CD4-positive, alpha-beta T cell (primary cell): ENCODE measurements at places on chromosomes 3 and 15. TPM values are rescaled to one million over a fixed set of nuclear protein-coding genes. Genes with fewer than 3 reads are reported as not detected.

GRCh38 chr3:140843656-140844055 lies 98.0 kb upstream of the SLC25A36 start:
- no peak for DNase-seq

GABRA5 gene
- total RNA-seq: not detected

LPP gene
- 45.9 TPM for total RNA-seq

CCDC66 gene
- total RNA-seq: 97.1 TPM

- no peak for DNase-seq
These were observed 13.2 kb downstream of the ARHGEF3 start for GRCh38 chr3:56788521-56788920.

GRCh38 chr3:185049710-185050109 lies 103.2 kb downstream of the C3orf70 start:
- no peak for DNase-seq

GRCh38 chr15:63943829-63944680 lies 102.2 kb downstream of the DAPK2 start:
- no peak for DNase-seq

CRABP1 gene
- not detected for total RNA-seq

- DNase-seq: no peak
These were observed 85.9 kb downstream of the AQP9 start for GRCh38 chr15:58224068-58224467.

DNA sequence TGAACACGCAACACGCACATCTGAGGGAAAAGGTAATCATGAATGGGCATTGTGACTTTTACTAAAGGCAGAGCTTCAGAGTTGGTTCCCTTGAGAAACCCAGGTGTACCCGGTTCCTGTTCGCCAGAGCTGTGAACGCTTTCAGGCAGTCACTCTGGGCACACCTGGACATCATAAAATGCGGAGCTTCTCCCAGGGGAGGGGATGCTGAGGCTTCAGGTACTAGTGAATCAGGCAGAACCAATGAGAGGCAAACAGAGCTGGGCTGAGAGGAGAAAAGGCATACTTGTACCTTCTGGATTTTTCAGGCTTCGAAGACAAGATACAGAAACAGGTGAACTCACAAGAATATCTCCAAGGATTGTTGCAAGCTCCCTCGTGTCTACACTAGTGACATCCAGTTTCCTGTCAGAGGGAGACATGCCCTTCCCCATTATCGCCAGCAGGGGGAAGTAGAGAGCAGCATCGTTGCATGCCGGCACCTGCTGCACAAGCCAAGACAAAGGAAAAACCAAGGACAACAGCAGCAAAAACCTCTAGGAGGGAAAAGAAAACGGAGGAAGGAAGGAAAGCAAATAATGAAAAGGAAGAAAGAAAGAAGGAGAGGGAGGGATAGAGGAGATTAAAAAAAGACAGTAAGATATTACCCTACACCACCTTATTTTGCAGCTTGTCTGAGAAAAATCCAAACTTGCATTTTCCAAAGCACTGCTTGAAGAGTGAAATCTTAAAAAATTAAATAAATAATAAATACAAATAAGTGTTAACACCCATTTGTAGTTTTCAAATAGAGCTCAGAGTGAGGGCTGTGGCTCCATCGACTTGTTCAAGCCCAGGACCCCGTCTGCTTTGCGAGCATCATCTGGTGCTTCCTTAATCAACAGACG lies 2.0 kb downstream of the AHSG start:
- DNase-seq: peak; percentile 89

DNA sequence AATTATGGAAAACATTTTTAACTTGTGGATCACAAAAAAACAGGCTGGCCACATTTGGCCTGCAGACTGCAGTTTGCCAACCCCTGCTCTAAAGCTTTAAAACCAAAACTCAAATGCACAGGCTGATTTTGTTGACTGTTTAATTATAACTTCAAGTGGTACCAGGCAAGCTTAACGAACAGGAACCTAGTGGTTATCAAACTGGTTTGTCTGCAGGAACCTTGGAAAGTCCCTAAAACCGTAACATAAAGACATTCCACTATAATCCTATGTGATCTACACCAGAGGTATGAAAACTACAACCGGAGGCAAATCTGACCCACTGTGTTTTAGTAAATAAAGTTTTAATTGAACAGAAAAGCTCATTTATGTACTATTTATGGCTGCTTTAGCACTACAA lies 52.4 kb downstream of the TBL1XR1 start:
- no peak for DNase-seq

GRCh38 chr15:89870688-89871288 lies 23.0 kb downstream of the AP3S2 start:
- DNase-seq: no peak

TRA2B gene
- 549 TPM for total RNA-seq

EPHA3 gene
- total RNA-seq: not detected

DNA sequence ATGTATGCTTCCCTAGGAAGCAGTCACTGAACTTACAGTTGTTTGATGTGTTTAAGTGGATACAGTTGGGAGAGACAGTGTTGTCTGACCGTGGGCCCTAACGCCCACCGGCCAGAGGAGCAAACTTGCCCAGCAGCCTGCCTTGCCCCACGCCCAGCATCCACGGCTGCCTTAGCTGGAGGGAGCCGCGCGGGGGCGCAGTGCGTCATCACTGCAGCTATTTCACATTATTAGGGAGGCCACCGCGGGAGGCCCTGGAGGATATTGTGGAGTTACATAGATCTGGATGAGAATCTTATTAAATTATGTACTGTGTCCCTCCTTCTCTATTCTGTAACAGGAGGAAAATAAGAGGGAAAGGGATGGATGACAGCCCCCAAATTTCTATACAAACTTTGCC lies 267.2 kb downstream of the GABRG3 start:
- DNase-seq: no peak

DNA sequence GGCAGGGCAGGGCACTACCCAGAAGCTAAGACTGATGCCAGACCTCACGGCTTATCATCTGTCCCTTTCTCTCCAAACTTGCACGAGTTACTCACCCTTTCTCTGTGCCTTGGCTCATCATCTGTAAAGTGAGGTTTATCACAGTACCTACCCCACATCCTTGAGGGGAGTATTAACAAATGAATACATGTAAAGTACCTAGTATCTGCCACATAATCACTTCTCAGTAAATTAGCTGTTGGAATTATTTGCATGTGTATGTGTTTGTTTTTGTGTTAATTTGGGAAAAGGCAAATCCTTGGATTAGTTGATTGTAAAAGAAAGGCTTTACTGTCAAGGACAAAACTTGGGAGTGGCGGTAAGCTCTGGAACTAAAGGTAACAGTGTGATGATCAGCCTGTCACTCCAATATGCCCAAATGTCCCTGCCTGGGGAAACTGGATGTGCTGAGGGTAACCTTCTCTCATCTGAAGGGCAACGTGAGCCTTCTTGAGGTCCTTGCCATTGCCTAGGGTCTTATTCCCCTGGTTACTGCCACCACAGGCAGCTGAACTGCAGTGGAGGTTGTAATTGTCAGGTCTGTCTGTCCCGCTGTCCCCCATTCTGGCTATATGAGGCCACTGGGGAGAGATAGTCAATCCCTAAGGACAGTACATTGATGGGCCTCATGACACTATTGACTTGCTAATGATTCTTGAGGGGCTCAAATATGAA lies 269.4 kb downstream of the CLSTN2 start:
- no peak for DNase-seq

- no peak for DNase-seq
These were observed 10.9 kb upstream of the PXK start for GRCh38 chr3:58321791-58322190.

GMNC gene
- total RNA-seq: not detected

DNA sequence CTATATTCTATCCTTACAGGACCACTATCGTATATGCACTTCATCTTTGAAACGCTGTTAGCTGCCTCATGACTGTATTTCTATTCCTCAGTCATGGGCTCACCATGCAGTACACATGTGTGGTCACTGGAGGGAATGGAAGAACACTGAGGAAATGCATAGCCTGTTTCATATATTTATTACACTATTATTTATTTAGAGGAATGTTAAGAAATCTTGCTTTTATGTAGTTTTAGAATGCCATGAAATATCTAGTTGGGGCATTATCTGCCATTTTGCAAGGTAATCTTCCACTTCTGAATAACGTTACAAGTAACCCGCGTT lies 155.7 kb downstream of the IGF1R start:
- no peak for DNase-seq

GRCh38 chr3:87997966-87998365 lies 60.8 kb downstream of the CGGBP1 start:
- DNase-seq: no peak

MESP2 gene
- not detected for total RNA-seq

GRCh38 chr3:192687488-192688152 lies 39.7 kb downstream of the FGF12 start:
- no peak for DNase-seq

GRCh38 chr3:57820479-57820878 lies 64.4 kb downstream of the SLMAP start:
- DNase-seq: no peak

BCL6 gene
- 76.6 TPM for total RNA-seq

- no peak for DNase-seq
These were observed 39.3 kb downstream of the TRANK1 start for GRCh38 chr3:36905545-36905944.

ENTPD3 gene
- not detected for total RNA-seq

POPDC2 gene
- total RNA-seq: 2.6 TPM

MESP1 gene
- total RNA-seq: 0.22 TPM

GRCh38 chr3:140167600-140168281 lies 232.8 kb downstream of the CLSTN2 start:
- no peak for DNase-seq

DNA sequence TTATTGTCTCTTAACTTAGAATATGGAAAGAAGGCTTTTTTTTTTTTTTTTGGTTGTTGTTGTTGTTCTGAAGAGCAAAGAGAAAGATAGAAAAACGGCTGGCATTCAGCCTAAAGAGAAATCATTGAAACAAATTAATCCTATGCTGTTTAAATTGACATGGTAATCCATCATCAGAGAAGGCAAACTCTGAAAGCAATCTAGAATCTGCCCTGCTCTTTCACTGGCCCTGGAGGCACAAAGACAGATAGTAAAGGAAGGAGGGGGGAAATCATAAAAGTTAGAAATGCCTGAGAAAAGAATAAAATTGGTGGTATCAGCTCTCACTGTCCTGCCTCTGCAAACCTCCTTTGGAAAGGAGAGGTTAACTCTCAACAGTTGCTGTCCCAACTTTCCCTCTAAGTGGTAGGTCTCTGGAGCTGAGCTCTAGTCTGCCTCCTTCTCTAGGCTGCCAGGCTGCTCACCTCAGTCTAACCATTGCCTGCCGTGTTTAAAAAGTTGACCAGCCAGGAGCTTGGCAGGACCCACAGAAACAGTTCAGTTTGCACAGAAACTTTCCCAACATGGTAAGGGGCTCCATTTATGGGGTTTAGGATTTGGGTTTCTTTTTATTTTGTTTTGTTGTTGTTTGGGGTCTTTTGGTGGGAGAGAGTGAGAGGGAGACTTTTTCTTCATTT lies 13.4 kb upstream of the NR2F2 start:
- DNase-seq: no peak

RPUSD3 gene
- total RNA-seq: 8.1 TPM

- DNase-seq: no peak
These were observed 77.1 kb downstream of the TRIM42 start for GRCh38 chr3:140754936-140755335.

DNA sequence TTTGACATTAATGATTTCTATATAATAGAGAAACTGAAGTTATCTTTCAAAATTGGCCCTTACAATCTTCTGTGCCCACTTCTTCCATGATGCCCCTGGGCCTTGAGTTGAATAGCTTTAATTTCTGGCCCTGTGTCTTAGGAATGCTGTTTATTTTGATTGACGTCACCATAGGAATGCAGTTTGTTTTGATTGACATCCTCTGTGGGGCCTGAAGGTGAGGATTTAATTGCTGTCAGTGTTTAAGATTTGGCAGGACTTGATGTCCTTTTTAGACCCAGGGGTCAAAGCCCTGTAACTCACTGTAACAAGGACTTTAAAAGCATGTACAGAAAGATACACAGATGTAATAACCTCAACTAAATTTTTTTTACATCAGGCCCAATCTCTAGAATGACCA lies 83.3 kb downstream of the GLDN start:
- DNase-seq: no peak

DNA sequence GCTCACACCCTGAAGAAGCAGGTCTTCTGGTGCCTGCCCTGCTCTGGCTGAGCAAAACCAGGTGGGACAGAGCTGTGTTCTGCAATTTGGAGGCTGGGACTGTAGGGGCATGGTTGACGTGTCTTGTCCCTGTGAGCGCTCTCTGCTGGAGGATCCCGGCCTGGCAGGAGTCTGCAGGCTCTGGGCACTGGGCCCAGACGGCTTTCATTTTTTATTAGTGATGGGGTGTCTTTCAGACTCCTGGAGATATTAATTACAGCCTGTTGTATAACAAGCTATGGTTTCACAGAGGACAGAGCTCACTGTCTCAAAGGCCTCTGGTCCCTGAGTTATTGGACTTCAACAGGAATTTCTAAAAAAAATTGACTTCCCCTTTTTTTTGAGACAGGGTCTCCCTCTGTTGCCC lies 29.5 kb upstream of the ZNF710 start:
- peak; percentile 41 for DNase-seq

GRCh38 chr3:184636741-184637316 lies 75.0 kb downstream of the MAGEF1 start:
- no peak for DNase-seq

GRCh38 chr3:57855281-57855680 lies 99.2 kb downstream of the SLMAP start:
- DNase-seq: no peak

DNA sequence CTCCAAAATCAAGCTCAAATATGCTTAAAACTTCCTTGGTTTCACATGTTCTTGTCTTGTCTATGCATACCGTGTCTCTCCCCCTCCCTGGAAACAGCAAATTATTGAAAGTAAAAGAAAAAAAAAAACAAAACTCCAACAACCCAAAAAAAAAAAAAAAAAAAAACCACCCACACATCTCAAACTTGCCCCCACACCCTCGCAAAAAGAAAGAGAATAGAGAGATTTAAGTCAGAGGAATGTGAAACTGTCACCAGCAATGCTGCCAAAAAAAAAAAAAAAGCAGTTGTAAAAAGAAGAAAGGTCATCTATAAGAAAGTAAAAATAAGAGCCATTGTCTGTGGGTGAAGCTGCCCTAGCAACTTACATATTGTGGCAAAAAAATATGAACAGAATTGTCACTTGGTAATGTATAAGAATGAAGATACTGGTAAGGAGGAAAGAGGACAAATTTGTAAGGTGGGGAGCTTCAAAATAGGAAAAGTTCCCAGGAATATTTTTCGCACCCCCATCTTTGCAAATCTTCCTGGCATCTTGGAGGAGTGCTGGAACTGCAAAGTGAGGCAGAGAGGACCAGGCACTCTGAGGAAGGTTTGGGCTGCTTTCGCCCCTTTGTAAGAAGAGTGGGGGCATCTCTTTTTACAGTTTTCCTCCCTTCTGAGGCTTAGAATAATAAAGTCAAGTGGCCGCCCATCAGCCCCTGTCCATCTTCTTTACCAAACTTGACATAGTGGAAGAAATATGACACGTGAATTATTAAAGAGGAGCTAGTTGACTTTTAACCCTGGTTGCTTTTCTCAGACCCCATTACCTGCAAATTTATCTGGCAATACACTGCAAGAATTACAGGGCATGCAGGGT lies 81.8 kb downstream of the NR2F2 start:
- DNase-seq: no peak

DPPA2 gene
- total RNA-seq: not detected

TGM5 gene
- total RNA-seq: not detected
